ENCODE measurements at places on chromosomes 13 and 19.

DNA sequence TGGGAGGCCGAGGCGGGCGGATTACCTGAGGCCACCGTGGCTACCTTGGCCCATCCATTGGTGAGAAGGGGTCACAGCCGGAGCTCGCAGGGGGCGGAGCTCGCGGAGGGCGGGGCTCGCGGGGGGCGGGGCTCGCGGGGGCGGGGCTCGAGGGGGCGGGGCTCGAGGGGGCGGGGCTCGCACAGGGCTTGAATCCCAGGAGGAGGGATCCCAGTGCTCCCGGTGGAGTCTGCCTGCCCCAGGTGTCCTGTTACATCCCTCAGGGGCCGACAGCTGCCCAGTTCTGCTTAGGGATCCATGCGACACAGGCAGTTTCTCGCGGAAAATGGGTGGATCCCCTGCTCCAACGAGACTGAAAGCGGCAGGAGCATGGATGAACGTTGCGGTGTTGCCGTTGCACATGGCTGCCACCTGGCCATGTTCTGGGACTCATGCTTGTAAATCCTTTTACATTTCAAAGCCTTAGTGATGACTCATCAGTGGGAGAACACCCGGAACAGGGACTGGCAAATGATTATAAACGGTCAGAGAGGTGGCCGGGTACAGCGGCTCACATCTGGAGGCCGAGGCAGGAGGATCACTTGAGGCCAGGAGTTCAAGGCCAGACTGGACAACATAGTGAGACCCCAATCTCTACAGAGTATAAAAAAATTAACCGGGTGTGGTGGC, 25.1 kb downstream of the TMPRSS9 start:
- DNase-seq, result no peak

GRCh38 chr13:67632590-67632989, 402.5 kb upstream of the PCDH9 start:
- no peak for DNase-seq

GRCh38 chr19:16702123-16702522, 17.5 kb upstream of the NWD1 start:
- DNase-seq, result no peak

- no peak for DNase-seq
Observed at GRCh38 chr13:51003642-51004041, 94.1 kb downstream of the RNASEH2B start.

DNA sequence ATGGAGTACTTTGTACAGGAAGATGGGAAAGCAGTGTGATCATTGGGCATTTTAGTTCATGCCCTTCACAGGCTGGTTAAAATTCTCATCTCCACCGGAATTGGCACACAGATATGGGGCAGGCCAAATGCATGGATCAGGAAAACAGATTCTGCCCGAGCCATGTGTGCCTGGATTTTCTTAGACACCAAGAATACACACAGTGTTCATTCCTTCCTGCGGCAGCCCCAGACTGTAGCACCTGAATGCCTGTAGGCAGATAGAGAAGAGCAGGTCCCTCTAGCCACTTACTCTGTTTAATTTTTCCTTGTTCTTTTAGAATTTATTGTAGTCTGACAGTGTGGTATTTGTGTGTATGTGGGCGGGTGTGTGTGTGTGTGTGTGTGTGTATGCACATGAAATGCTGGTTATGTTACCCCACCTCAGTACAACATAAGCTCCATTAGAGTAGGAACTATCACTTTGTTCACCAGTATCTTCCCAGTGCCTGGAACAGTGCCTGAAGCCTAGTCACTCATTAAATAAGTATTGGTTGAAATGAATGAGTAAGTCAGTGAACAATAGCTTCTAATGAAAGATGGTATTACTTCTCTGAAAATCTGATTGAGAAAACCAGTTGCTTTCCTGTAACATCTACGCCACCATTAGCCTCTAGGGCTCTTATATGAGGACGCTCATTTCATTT, 41.7 kb downstream of the FRY start:
- DNase-seq, result no peak

GRCh38 chr19:495402-496111, 729 bp upstream of the MADCAM1 start:
- no peak for DNase-seq

- DNase-seq, result no peak
Observed at GRCh38 chr19:18438331-18439024, 545 bp upstream of the ISYNA1 start.

Measured in stimulated activated CD8-positive, alpha-beta memory T cell treated with anti-CD3 and anti-CD28 coated beads, Interleukin-7, amount 100 ng/mL, for 1 hour (primary cell).